ENCODE measurements at places on chromosomes 2 and 18. TPM values are rescaled to one million over a fixed set of nuclear protein-coding genes. Genes with fewer than 3 reads are reported as not detected.

DNA sequence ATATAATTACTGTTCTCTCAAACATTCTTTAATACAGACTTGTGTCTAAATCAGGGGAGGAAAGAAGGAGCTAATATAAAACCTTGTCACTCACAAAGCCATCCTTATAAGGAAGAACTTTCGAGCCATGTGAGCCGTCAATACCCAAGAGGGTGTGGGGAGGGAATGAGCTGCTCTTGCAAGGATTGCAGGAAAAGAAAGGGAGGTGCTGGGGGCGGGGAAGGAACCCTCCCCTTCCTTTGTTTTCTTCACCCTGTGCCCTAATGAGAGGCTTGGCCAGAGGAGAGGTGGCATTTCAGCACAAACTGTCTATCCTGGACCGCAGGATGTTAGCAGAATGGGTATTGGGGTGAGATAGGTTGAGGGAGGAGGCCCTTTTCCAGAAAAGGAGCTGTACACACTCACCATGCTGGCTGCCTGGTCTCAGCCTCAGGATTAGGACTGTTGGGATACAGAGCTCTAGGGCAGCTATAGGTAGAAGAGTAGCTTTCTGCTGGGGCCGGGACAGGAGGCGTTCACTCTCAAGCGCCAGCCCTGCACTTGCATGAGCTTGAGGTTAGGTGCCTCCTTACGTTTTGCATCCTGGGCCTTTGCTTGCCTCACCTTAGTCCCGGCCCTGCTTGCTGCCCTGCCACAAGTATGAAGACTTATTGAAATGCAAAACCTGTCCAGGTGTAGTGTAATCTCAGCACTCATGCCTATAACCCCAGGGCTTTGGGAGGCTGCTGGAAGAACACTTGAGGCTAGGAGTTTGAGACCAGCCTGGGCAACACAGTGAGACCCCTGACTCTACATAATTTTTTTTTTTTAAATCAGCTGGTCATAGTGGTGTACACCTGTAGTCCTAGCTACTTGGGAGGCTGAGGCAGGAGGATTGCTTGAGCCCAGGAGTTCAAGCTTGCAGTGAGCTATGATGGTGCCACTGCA is 190.5 kb downstream of the LOXHD1 start:
- no peak for DNase-seq

DNA sequence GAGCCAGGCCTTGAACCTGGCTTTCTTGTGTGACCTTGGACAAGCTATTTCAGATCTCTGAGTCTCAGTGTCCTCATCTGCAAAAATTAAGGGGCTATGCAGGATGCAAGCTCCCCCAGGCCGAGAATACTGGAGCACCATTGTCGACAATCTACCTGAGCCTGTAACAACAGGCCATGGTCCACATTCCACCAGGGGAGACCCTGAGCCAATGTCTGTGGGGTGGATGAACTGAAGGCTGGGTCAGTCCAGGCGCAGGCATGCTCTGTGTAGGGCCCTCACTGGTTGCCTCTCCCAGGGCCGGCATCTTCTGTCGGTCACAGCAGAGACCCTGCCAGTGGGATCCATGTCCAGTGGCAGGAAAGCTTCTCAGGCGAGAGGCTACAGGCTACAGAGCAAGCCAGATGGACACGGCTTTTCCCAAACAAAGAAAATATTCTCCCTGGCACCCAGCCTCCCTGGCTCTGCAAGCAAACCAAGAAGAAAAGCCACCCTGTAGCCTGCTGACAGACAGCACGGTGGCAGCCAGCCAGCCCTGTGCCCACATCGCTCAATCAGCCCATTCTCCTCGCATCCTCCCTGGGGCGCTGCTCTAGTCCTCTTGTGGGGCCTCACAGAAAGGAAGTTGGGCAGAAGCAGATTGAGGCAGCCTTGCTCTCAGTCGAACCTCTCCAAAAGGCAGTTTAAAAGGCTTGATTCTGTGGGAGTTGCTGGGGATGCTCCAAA is 48.7 kb upstream of the FZD7 start:
- no peak for DNase-seq

The SFT2D3 gene
- not detected for polyA plus RNA-seq

The RGPD5 gene
- polyA plus RNA-seq, result 26.3 TPM

DNA sequence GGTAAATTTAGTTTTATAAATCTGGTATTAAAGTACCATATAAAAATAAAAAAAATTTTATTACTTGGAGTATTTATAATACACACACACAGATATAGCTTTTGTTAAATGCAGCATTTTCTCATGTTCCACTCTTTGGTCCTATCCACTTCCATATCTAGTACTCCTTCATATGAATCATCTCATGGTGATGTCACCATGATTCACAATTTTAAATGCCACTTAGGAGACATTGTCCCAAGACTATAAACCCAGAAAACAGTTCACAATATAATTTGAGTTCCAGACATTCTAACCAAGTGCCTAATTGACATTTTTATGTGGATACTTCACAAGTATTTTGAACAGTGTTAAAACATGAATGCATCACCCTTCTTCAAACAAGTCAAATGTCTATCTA is 1398.3 kb downstream of the DSC3 start:
- no peak for DNase-seq

DNA sequence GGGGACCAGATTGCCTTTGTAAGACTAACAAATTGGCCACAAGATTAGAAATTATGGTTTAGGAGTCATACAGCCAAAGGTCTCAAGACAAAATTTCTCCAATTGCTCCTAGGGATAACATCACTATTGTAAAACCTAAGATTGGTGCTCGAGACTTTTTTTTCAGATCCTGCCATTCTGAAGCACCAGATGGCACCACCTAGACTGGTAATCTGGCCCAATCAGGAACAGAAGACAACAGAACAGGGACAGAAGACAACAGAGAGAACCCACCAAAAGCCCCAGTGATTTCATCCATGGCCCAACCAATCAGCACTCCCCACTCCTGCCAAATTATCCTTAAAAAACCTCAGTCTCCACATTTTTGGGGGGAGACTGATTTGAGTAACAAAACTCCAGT is 66.8 kb downstream of the LINC00305 start:
- no peak for DNase-seq

The CFC1 gene
- polyA plus RNA-seq, result not detected

DNA sequence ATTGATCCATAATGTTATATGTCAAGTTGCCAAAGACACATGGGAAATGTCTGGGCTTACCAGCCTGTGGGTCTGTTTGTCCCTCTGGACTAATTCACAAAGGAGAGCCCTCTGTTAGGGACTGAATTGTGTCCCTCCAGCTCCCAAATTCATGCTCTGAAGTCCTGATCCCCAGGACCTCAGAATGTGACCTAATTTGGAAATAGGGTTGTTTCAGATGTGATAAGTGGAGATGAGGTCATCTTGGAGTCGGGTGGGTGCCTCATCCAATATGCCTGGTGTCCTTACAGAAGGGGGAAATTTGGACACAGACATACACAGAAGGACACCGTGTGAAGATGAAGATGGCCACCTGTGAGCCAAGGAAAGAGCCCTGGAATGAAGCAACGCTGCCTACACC is 41.4 kb upstream of the ROCK2 start:
- no peak for DNase-seq

GRCh38 chr2:196163285-196163684 is 8.1 kb downstream of the STK17B start:
- no peak for DNase-seq

GRCh38 chr2:189580241-189580651 is 340 bp downstream of the SLC40A1 start:
- no peak for DNase-seq

GRCh38 chr2:192053921-192054320 is 140.8 kb downstream of the TMEFF2 start:
- DNase-seq, result no peak

- DNase-seq, result no peak
Measured at GRCh38 chr2:136297994-136298393, 180.0 kb upstream of the CXCR4 start.

The PRKAG3 gene
- polyA plus RNA-seq, result 0.11 TPM

DNA sequence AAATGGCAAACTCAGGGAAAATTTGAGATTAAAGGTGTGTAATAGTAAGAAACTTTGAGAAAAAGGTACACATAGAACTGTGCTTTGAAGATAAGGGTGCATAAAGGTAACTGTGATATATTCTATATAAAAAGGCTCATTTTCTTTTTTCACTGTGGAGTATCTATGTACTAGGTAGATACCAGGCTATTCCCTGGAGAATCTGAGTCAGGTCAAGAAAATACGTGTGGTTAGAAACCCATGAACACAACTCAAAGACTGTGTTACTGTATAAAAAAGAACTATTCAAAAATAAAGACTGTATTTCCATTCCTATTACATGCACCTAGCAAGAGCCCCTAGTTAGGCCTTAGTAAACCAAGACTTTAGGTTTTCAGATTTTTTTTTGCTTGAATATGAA is 100.1 kb upstream of the GRB14 start:
- no peak for DNase-seq

The RASGRP3 gene
- 17.6 TPM for polyA plus RNA-seq

The SRSF7 gene
- polyA plus RNA-seq, result 203 TPM

- no peak for DNase-seq
Measured at GRCh38 chr2:5235701-5236100, 456.5 kb upstream of the SOX11 start.

GRCh38 chr2:215598376-215598975 is 162.6 kb upstream of the FN1 start:
- DNase-seq, result no peak

DNA sequence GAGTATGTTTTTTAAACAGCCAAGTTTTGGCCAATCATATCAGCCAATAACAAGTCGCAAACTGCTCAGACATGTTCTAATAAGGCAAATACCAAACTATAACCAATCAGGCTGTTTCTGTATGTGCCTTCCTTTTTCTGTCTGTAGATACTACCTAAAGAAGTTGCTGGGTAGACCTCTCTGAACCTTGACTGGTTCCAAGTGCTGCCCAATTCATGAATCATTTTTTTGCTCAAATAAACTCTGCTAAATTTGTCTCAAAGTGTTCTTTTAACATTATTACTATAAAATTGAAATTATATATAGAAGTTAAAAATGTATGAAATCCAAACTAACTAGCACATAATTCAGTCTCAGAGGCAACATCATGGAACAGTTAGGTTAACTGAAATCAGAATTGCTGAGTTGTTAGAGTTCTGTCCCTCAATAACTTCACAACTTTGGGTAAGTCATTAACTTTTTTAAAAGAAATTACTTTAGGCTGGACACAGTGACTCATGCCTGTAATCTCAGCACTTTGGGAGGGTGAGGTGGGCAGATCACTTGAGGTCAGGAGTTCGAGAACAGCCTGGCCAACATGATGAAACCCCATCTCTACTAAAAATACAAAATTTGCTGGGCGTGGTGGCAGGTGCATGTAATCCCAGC is 4.9 kb upstream of the TTC21B start:
- no peak for DNase-seq
